ENCODE measurements at places on chromosomes 13 and 19.

DNA sequence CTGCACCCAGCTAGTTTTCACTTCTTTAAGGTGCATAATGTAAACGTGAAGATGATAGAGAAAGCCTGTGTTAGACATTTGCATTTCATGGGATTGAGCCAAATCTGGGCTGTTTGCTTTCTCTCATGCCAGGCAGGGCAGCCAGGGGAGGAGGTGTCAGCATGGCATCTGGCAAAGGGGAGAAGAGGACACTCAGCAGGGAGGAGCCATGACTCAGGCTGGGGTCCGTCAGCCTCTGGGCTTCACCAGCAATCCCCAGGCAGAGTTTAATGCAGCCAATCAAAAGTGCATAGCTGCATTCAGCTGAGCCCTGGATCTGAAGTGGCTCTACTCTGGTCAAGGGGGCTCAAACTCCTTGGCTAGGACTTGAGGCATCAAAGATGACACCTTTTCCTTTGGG lies 23.5 kb downstream of the EBPL start:
- no peak for DNase-seq

DNA sequence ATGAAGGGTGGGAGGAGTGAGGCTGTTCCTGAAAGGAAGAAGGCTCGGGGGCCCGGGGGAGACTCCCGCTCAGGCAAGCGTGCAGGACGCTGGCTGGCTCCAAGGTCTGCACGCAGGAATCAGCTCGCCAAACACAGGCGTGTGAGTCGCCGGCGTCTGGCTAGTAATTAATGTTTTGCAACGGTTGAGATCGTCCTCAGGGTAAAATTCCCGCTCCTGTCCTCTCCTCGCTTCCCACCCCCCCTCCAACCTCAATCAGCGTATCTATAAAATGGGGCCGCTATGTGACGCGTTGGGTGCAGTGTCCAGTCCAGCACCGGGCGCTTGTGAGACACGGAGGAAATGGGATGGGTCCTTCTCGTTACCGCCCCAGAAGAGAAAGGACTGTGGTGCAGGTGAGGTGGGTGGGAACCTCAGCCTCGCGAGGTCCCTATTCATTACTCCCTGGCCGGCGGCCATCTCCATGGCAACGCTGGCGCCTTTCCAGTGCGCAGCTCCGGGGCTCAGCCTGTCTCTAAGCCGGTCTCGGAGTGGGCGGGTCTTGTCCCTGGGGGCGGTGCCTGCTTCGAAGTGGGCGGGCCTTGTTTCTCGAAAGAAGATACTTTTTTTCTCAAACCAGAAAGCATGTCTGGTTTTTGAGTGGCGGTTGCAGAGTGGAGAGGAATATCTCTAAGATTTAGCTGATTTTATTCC lies 6.5 kb upstream of the ZNF579 start:
- peak; percentile 90 for DNase-seq

DNA sequence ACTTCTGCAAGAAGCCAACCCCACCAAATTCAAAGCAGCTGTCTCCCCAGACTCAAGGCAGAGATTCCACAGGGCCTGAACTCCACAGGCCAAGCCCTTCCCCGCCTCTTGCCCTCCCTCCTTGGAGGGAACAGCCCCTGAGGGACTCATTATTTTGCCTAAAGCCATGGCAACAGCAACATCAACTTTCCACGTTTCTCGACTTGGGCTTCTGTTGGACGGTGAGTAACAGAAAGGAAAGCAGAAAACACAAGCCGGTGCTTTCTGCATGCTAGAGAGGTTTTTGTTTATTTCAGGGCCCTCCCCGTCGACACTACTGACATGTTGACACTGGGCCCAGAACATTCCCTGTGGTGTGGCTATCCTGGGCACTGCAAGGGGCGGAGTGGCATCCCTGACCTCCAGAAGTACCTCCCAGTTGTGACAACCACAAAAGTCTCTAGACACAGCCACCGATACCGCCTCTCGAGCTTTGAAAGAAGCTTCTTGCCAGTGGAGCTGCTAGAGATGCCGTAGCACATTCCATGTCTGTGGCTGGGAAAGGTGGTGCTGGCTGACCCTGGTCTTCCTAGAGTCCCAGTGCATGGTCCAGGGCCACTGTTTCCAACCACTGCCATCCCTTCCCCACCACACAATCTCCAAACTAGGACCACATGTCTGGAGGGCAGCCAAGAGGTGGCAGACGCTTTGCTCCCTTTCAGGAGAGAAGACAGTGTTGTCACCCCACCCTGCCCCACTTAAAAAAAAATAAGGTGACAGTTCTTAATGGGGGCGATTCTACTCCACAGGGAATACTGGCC lies 12.8 kb downstream of the CAPS start:
- DNase-seq = no peak

DNA sequence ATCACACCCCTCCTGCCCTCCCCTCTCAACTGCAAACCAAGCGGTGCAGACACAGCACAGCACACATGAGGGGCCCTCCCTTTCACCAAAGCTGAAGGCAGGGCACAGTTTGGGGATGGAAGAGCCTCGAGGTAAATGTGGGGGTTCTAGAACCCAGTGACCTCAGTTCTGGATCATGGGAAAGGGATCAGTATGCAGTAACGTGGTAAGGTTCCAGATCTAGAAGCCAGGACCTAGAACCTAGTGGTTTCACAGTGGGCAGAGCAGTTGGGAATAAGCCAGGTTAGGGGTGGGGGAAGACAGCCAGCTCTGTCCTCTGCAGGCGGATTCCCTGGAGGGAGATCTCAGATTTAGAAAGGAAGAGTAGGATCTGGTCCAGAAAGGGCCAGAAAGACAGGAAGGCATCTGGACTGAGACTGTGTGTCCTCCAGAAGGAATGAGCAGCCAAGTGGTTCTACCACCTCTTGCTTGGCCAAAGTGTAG lies 3.1 kb downstream of the FTL start:
- DNase-seq = no peak

DNA sequence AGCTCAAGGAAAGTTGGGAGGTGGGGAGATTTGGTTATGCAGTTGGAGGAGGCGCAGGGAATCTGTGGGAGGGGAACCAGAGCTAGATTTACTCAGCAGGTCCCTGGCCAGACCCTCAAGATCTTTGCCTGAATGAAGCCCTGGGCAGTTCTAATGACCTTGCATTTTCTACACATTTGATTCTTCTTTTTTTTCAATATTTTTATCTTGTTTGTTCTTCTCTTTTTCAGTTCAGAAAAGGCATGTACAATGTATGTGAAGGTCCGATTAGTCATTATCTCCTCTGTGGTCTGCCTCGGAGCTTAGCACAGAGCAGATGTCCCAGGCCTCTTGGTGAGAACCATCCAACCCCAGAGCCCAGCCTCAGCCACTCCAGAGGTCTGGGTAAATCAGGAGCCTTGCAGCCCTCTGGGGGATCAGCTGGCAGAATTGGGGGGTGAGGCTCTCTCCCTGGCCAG lies 24.2 kb downstream of the SERP2 start:
- no peak for DNase-seq

- DNase-seq = no peak
Measured at GRCh38 chr13:109157275-109157674, 527.9 kb downstream of the MYO16 start.

GRCh38 chr13:113811081-113811928 lies 52.3 kb downstream of the TMEM255B start:
- DNase-seq = no peak

DNA sequence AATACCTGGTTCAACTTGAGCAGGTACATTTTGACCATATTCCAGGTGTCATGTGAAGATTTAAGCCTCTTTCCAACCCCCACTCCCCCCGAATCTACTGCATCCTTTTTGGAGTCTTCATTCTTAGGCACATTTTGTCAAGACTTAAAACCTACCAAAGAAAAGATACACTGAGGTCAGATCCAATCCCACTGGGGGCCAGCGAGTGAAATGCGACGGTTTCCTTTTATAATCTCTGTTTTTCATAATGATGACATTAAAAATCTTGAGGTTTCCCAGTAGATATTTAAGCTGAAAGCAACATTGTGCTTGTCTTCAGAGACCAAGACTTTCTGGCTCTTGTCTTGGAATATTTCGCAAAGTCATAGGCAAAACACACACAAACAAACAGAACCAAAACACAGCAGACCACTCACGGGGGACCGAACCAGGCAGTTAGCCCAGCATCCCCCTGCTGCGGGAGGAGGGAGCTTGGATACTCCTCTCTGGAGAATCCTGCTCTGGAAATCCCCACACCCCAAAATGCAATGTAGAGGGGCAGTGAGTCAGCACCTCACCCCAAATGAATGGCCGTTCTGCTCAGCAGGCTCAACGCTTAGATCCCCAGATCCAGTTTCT lies 506 bp upstream of the GAS6 start:
- no peak for DNase-seq

DNA sequence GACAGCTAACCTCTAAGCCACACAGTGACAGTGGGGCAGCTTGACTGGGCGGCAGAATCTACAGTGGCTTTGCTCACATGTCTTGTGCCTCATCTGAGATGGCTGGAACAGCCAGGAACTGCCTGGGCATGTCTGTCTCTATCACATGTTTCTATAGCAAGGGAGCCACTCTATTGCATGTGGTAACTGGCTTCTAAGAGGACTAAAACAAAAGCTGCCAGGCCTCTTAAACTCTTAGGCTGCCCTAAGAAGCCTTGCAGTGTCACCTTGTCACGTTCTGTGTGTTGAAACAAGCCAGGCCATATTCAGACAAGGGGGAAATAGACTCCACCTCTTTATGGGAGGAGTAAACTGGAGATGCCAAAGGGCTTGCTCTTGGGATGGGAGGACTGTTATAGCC lies 122.9 kb upstream of the MAB21L1 start:
- DNase-seq = no peak

DNA sequence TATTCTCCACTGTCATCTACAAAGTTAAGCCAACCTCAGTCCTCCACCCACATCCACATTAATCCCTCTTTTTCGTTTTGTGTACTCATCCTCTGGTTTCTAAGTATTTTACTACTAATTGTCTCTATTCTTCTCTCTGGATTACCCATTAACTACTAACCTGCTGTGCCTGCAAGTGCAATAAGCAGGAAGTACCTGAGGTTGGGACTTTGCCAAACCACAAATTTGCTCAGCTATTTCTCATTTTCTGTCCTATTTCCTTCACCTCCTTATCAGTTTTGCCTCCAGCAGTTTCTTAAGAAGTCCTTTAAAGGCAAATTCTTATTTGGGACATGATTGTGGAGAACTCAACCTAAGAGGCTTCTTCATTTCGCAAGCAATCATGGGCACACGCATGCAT lies 1708.9 kb downstream of the SLITRK5 start:
- no peak for DNase-seq

GRCh38 chr13:108987944-108988343 lies 358.5 kb downstream of the MYO16 start:
- no peak for DNase-seq

DNA sequence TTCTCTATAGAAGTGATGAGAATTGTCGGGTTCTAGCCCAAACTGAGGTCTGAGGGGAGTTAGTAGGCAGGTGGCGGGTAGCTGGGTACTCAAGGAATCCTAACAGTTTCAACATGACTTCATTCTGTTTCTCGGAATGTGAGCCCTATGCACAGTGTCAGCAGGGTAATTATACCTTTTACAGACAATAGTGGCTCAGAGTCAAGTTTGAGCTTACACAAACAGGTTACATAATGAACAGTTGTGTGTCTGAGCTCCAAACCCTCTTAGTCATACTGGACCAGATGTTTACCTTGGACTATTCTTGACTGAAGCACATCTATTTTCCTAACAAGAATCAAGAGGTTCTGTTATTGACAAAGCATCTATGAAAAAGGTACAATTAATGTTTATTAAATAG lies 1066.7 kb upstream of the PCDH20 start:
- DNase-seq = no peak

DNA sequence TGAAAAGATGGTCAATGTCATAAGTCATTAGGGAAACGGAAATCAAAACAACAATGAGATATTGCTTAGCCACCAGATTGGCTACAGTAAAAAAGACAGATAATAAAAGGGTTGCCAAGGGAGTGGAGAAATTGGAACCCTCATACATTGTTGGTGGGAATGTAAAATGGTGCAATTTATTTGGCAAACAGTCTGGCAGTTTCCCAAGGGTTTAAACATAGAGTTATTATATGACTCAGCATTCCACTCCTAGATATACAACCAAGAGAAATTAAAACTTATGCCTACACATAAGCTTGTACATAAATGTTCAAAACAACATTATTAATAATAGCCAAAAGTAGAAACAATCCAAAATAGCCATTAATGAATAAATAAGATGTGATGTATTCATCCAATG lies 9.9 kb upstream of the ZNF227 start:
- DNase-seq = peak; percentile 11

- no peak for DNase-seq
Measured at GRCh38 chr13:40600149-40600751, 66.2 kb downstream of the FOXO1 start.

DNA sequence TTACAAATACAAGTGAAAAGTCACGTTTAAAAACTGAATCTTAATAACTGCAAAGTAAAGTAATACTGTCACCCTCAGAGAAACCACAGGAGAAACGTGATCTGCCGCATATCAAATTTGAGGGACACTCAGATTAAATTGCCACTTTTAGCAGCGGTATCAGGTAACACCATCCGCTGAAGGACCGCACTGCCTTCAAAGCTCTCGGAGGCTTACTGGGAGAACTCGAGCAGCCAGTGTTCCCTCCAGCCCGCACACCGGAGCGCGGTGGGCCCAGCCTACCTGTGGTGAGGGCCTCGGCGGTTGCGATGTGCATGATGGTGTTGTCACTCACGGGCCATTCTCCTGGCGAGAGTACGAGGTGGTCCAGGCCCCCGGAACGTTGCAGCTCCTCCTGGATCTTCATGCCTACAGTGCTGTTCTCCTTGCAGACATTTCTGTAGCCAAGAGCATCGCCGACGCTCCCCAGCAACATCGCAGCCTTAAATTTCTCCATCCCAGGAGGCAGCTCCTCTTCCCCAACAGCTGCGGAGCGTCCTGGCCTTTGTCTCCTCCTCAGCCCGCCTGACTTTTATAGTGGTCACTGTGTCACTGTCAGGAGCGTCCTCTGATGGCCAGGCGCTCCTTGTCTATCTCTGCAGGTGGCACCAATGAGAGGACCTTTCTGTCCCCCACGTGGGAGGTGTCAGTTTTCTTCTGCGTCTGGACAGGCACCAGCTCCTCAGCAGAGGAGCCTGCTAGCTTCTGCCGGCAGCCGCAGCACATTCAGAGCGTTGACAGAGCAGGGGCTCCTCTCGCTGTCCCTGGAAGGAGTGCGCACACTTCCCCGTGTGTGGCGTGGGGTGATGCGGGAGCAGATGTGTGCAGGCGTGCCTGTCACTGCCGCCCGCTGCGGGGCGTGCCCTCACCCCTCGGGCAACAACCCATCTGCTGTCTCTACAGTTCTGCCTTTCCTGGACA lies at the start of gene ADPRHL1:
Gene ADPRHL1 (minus strand): TSS at position 547 of the 960 bp plus-strand sequence. CDS start 51 bp downstream, at position 496.
- no peak for DNase-seq
